Activated CD8-positive, alpha-beta T cell treated with anti-CD3 and anti-CD28 coated beads, Interleukin-2, amount 10 ng/mL, durations not matched to agents 7 days and 5 days (primary cell): ENCODE measurements at places on chromosomes 1 and 21. TPM values are rescaled to one million over a fixed set of nuclear protein-coding genes. Genes with fewer than 3 reads are reported as not detected.

- no peak overlapping the region for H3K4me3 ChIP-seq
- H3K4me1 ChIP-seq = no peaks in the 10 kb centered on the region
- no peak overlapping the region for H3K27ac ChIP-seq
- no peaks in the 10 kb centered on the region for H3K36me3 ChIP-seq
- H3K27me3 ChIP-seq = peaks cover 6% of the 10 kb centered on the region
- DNase-seq = no peak
These were observed 442.8 kb downstream of the SETD4 start for GRCh38 chr21:35617491-35617890.

GRCh38 chr1:112665857-112666256, 8.6 kb upstream of the MOV10 start:
- H3K27me3 ChIP-seq = no peaks in the 10 kb centered on the region
- no peak overlapping the region for H3K4me3 ChIP-seq
- peaks cover 27% of the 10 kb centered on the region for H3K4me1 ChIP-seq

DNA sequence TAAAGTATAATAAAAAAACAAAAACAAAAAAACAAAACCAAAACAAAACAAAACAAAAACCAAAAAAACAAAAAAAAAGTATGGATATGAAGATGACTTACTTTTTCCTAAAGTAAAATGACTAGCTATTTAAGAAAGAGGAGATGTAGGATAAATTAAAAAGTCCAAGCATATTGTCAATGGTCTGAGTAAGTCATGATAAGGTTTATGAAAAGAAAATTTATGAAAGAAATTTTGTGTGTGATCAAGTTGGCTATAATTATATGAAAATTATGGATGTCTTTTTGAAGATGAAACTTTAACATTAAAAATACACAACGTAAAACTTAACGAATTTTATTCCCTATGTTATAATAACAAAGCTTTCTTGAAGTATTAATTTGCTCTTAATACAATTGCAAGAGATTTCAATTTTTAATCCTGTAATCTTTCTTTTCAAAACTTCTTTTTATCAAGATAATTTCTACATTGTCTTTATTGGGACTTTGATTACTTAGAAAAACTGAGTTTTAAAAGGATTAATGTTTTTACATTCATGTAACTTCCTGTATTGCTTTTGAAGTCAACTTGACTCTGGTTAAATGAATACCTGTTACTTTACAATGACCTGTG, 200.9 kb upstream of the IVNS1ABP start:
- no peaks in the 10 kb centered on the region for H3K27me3 ChIP-seq
- no peak for DNase-seq
- H3K27ac ChIP-seq = no peak overlapping the region
- peaks cover 41% of the 10 kb centered on the region for H3K36me3 ChIP-seq

DNA sequence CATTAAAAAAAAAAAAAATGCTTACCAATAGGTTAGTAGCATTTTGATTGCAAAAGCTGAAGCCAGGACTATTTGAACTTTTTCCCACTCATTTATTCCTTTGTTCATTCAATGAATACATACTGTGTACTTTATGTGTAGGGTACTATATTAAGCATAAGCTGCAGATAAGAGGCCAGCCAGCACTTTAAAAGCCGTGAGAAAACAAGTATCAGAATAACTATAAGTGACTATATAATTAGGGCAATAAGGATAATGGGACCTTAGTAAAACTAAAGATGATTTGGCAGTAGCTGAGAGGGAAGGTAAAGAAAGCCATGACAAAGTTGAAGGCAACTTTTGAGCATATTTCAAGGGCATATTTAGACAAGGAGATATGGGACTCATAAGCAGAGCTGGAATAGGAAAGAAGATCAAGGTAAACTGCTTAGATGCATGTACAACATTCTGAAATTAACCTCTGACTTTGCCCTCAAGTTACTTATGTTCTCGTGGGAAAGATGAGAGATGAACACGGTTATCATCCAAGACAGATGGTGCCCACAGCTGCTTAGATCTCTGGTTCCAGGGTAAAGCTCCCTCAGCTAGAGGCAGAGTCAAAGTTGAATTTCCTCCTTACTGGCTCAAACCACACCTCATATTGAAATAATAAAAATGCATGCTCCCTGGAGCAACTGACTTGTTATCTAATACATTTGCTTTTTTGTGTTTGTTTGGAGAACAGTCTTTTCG, 44.0 kb upstream of the FMO2 start:
- DNase-seq = no peak
- H3K4me1 ChIP-seq = no peaks in the 10 kb centered on the region
- no peaks in the 10 kb centered on the region for H3K36me3 ChIP-seq

DNA sequence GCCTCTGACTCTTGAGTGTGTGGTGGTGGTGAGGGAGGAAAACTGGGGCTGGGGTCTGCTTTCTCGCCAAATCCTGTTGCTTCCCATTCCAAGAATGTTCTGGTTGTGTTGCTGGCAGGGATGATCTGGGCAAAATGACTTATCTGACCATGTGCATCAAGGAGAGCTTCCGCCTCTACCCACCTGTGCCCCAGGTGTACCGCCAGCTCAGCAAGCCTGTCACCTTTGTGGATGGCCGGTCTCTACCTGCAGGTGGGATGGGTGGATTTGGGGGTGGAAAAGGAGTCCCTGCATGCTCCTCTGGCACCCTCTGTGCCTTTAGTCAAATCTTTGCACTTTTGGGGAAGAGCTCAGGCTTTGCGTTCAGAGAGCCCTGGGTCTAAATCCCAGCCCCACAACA, 18.1 kb downstream of the CYP4B1 start:
- peaks cover 10% of the 10 kb centered on the region for H3K4me1 ChIP-seq
- H3K27me3 ChIP-seq = no peaks in the 10 kb centered on the region
- DNase-seq = no peak

- DNase-seq = peak; percentile 45
- H3K4me1 ChIP-seq = peaks cover 28% of the 10 kb centered on the region
- peak overlapping the region; percentile 86 for H3K27ac ChIP-seq
- no peaks in the 10 kb centered on the region for H3K27me3 ChIP-seq
- peak overlapping the region; percentile 83 for H3K4me3 ChIP-seq
These were observed 430 bp downstream of the WASF2 start for GRCh38 chr1:27489501-27489972.

DNA sequence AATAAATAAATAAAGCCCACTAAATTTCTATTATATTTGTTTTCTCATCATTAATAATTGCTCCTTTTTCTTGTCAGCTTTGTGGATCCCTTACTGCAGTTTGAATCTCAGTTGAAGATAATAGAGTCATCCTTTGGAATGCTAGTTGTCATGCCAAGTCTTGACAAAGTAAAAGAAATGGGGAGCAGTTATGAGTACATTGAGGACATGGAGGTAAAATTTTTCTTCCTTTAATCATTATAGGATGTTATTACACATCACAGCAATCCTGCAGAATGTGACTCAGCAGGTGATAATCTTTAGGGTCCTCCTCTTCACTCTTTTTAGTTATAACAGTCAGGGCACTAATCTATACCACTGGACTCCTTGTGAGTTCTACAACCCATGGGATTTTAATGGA, 24.1 kb downstream of the MROH9 start:
- H3K27me3 ChIP-seq = peaks cover 2% of the 10 kb centered on the region
- H3K27ac ChIP-seq = no peak overlapping the region
- no peaks in the 10 kb centered on the region for H3K4me1 ChIP-seq
- H3K4me3 ChIP-seq = no peak overlapping the region
- no peaks in the 10 kb centered on the region for H3K36me3 ChIP-seq

- no peak overlapping the region for H3K4me3 ChIP-seq
- H3K36me3 ChIP-seq = peaks cover 13% of the 10 kb centered on the region
- no peak overlapping the region for H3K27ac ChIP-seq
- DNase-seq = no peak
- H3K27me3 ChIP-seq = peaks cover 85% of the 10 kb centered on the region
These were observed 383 bp upstream of the PRRX1 start for GRCh38 chr1:170663404-170664092.

GRCh38 chr1:245583081-245583480, 428.3 kb downstream of the KIF26B start:
- H3K4me3 ChIP-seq = no peak overlapping the region
- no peak for DNase-seq
- no peak overlapping the region for H3K27ac ChIP-seq
- no peaks in the 10 kb centered on the region for H3K27me3 ChIP-seq
- no peaks in the 10 kb centered on the region for H3K36me3 ChIP-seq

- H3K27me3 ChIP-seq = no peaks in the 10 kb centered on the region
- DNase-seq = no peak
- H3K4me1 ChIP-seq = peaks cover 3% of the 10 kb centered on the region
- peaks cover 14% of the 10 kb centered on the region for H3K36me3 ChIP-seq
- no peak overlapping the region for H3K27ac ChIP-seq
These were observed 16.3 kb downstream of the ABCD3 start for GRCh38 chr1:94434365-94435045.

DNA sequence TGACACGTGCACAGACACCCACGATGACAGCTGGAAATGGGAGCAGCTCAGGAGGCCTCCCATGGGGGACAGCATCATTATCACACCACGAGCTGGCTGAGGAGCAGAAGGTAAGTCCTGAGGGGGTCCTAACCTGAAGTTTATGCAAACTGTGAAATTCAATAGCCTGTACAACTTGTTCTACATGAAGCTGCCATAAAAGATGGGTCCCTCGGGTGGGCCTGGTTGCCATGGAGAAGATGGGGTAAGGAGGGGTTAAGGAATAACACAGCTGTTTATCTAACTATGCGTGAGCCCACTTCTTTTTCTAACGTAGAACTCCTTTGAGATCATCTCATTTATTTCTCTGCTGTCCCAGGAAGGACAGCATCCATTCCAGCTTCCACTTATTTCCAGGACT, 163.4 kb upstream of the CD34 start:
- peaks cover 2% of the 10 kb centered on the region for H3K27me3 ChIP-seq
- H3K4me1 ChIP-seq = no peaks in the 10 kb centered on the region
- no peak overlapping the region for H3K27ac ChIP-seq
- no peak for DNase-seq
- no peaks in the 10 kb centered on the region for H3K36me3 ChIP-seq
- H3K4me3 ChIP-seq = no peak overlapping the region

- no peaks in the 10 kb centered on the region for H3K4me1 ChIP-seq
- H3K27me3 ChIP-seq = peaks cover 4% of the 10 kb centered on the region
- no peak for DNase-seq
- no peak overlapping the region for H3K27ac ChIP-seq
These were observed 19.1 kb upstream of the SLC5A9 start for GRCh38 chr1:48203287-48203900.

GRCh38 chr1:156445789-156446263, 54.7 kb downstream of the MEF2D start:
- no peaks in the 10 kb centered on the region for H3K36me3 ChIP-seq
- H3K4me1 ChIP-seq = peaks cover 9% of the 10 kb centered on the region
- peak; percentile 84 for DNase-seq

DNA sequence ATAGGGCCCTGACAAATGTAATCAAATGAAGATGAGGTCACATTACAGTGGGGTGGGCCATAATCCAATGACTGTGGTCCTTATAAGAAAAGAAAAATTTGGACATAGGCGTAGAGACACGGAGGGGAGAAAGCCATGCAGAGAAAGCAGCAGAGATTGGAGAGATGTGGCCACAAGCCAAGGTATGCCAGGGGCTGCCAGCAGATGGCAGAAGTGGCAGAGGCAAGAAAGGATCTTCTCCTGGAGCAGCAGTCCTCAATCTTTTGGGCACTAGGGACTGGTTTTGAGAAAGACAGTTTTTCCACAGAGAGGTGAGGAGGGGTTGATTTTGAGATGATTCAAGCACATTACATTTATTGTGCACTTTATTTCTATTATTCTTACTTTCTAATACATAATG, 355.1 kb downstream of the NPHP4 start:
- H3K36me3 ChIP-seq = no peaks in the 10 kb centered on the region
- peaks cover 10% of the 10 kb centered on the region for H3K27me3 ChIP-seq
- no peak overlapping the region for H3K4me3 ChIP-seq
- H3K27ac ChIP-seq = no peak overlapping the region

DNA sequence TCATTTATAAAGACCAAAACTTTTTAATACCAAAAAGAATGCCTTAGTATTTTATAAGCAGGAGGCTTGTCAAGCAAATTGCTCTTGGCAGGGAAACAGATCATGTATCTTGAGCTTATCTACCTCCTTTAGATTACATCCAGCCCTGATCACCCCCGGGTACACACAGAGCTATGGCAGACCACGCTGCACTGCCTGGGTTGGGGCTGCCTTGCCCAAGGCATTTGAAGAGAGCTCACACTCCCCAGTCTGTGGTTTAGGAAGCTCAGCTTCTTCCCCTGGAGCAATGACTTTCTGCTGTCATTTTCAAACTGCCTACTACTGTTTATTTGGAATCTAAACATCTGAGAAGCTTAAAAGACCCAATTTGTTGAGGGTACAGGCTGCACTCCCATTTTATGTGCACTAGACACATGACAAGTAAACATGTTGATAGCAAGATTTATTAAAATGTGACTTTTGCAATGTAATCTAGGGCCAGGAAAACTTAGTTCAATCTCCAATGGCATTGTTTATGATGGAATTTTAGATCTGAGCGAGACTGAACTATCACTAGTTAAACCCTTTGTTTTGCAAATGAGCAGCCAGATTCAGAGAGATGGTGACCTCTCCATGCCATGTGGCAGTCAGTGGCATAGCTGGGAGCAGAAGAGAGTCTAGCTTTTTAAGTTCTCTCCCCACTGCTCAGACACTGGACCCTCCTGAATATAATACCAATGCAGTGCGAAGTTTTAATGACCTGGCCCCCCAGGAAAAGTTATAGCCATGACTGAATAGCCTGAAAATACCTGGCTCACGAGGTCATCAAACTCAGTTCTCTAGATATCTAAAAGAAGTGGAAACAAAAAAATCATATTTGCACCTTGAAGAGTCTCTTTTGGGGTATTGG, 214.9 kb downstream of the HLX start:
- no peak overlapping the region for H3K27ac ChIP-seq
- DNase-seq = no peak
- no peaks in the 10 kb centered on the region for H3K4me1 ChIP-seq
- H3K4me3 ChIP-seq = no peak overlapping the region
- H3K36me3 ChIP-seq = no peaks in the 10 kb centered on the region
- H3K27me3 ChIP-seq = no peaks in the 10 kb centered on the region

GRCh38 chr1:175618559-175618958, 124.8 kb downstream of the TNR start:
- no peak overlapping the region for H3K27ac ChIP-seq
- DNase-seq = no peak
- H3K27me3 ChIP-seq = no peaks in the 10 kb centered on the region
- peaks cover 6% of the 10 kb centered on the region for H3K4me1 ChIP-seq
- no peak overlapping the region for H3K4me3 ChIP-seq
- H3K36me3 ChIP-seq = no peaks in the 10 kb centered on the region

- no peak overlapping the region for H3K4me3 ChIP-seq
- no peak for DNase-seq
- H3K4me1 ChIP-seq = no peaks in the 10 kb centered on the region
- no peaks in the 10 kb centered on the region for H3K27me3 ChIP-seq
- H3K27ac ChIP-seq = no peak overlapping the region
These were observed 19.9 kb downstream of the LCE3E start for GRCh38 chr1:152546704-152547103.

- H3K4me1 ChIP-seq = no peaks in the 10 kb centered on the region
- DNase-seq = no peak
- no peak overlapping the region for H3K4me3 ChIP-seq
- peaks cover 46% of the 10 kb centered on the region for H3K36me3 ChIP-seq
- H3K27ac ChIP-seq = no peak overlapping the region
These were observed 8.4 kb upstream of the MTF1 start for GRCh38 chr1:37867784-37868183.

CD1B gene
- not detected for total RNA-seq

PRDM15 gene
- 8.5 TPM for total RNA-seq

COL18A1 gene
- 28.7 TPM for total RNA-seq

SPRR2B gene
- total RNA-seq = not detected
